ENCODE measurements at places on chromosomes 12 and 14. TPM values are rescaled to one million over a fixed set of nuclear protein-coding genes. Genes with fewer than 3 reads are reported as not detected.

DNA sequence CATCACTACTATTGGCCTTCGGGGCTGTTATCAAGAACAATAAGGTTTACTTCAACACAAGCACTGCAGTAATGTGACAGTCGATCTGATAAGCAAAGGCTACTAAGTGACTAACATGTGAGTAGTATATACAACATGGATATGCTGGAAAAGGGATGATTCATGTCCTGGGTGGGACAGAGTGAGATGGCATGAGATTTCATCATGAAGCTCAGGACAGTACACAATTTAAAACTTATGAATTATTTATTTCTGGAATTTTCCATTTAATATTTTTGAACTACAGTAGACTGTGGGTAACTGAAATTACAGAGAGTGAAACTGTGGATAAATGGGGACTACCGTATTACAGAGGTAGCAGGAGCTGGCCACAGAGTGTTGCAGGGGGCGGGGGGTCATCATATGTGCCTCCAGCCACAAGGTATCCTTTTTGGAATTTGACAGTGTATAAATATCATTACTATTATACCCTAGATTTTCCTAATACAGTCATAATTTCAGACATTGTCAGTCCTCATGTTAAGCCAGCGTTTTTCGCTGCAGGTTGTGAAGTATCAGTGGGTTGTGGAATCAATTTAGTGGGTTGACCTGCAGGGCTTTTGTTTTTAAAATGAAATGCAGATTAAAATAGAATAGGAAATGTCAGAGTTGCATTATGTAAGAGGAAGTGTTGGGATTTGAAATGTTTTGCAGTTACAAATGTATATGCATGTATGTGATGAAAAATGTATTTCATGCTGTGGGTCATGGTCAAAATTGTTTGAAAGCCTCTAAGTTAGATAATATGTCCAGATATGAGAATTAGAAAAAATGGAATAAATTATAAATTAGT is 148.0 kb upstream of the NUDT4 start:
- no peak for DNase-seq

DNA sequence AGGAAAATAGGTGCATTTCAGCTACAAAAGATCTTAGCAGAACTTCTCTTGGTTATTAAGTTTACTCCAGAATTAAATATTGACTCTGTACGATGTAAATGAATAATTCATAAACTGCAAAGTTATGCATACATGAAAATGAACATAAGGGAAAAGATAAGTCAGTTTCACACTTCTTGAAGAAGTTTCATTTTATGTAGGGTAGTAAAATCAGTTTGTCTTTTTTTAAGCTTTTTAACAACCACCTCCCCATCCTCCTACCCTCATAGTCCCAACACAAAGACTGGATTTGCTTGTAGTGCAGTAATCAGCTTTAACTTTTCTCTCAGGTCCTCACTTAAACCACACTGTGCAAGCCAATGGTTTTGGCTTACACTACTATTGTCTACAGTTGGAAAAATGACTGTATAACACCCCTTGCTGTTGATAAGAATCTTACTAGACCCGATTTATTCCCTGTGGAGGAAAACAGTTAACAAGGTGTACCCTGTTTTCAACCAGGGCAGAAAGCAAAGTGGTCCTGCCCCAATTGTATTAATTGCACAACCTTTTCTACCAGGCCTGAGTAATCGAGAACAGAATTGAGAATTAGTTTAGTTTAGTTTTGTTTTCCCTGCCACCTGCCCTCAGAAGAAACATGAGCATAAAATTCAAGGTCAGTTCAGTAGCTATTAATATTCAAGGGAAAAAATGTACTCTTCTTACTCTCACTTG is 44.1 kb downstream of the NIN start:
- no peak for DNase-seq

Gene NXPH4
- 21.1 TPM for total RNA-seq

Gene DLGAP5
- total RNA-seq, result 0.53 TPM

- DNase-seq, result no peak
These were observed 177.4 kb upstream of the HIF1A start for GRCh38 chr14:61517911-61518384.

DNA sequence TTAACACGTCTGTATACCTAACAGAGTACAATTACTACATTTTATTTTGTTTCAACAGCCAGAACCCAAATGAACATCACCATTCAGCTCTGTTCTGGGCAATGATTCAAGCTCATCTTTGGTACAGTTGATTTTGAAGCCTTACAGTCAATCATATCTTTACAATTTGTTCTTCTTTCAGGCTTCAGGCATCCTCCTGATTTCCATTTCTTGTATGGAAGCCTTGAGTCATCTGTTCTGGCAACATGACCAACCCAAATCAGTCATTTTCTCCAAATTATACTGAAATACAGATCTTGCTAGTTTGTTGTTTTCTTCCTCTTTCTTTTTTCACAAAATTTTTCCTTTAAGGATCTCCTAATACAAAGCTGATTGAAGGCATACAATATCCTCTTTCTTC is 80.2 kb downstream of the PAX9 start:
- DNase-seq, result no peak

DNA sequence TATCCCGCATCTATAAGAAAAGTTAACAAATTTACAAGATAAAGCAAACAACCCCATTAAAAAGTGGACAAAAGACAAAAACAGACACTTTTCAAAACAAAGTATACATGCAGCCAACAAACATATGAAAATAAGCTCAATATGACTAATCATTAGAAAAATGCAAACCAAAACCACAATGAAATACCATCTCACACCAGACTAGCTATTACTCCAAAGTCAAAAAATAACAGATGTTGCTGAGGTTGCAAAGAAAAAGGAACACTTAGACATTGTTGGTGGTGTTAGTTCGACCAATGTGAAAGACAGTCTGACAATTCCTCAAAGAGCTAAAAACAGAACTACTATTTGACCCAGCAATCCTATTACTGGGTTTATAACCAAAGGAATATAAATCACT is 968.6 kb upstream of the USP15 start:
- no peak for DNase-seq

DNA sequence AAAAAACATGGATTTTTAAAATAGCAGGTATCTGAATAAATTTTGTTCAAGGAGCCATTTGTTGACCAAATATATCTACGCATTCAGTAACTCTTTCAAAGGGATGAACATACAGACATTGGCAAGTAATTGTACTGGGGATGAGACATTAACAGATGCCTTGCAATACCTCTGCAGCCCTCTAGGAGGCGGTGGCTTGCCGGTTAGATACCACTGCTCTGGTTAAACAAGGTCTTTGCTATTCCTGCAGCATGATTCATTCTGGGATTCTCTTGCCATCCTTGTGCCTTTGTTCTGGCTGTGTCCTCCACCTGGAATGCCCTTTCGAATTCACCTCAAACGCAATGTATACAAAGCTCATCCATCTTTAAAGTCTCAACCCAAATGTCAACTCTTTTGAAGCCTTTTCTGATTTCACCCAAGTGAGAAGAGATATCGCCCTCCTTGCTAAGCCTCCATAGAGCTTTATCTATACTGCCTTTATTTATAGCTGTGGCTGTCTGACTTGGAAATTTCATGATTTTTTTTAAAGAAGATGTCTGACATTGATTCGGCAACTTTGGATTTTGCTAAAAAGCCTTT is 131.0 kb upstream of the SRRM4 start:
- no peak for DNase-seq

Gene B4GALNT3
- 65.4 TPM for total RNA-seq

- no peak for DNase-seq
These were observed 43.5 kb downstream of the BCAT1 start for GRCh38 chr12:24905431-24905830.

Gene CD27
- total RNA-seq, result 0.89 TPM

DNA sequence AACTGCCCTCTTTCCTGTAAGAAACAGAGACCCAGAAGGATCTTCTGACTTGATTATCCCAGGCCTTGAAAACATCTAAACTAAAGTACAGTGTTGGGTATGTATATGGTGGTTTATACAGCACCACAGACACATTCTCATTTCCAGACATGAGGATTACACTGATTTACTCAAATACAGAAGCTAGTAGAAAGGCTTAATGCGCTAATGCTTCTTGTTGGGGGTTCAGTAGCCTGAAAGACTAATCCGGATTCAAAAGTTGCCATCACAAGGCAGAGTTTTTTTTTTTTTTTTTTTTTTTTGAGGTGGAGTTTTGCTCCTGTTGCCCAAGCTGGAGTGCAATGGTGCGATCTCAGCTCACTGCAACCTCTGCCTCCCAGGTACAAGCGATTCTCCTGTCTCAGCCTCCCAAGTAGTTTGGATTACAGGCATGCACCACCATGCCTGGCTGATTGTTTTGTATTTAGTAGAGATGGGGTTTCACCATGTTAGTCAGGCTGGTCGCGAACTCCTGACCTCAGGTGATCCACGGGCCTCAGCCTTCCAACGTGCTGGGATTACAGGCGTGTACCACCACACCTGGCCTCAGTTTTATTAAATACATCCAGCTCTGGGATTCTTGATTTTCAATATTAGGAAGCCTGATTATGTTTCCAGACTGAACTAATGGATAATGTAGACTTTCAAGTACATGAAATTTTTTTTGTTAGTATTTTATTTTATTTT is 46.3 kb upstream of the HECTD1 start:
- DNase-seq, result no peak

Measured in lower leg skin (tissue), 4 donors.